ENCODE measurements at places on chromosomes 16 and 17.

GRCh38 chr16:84277244-84277823 lies 17.3 kb upstream of the WFDC1 start:
- DNase-seq: peak; percentile 58

DNA sequence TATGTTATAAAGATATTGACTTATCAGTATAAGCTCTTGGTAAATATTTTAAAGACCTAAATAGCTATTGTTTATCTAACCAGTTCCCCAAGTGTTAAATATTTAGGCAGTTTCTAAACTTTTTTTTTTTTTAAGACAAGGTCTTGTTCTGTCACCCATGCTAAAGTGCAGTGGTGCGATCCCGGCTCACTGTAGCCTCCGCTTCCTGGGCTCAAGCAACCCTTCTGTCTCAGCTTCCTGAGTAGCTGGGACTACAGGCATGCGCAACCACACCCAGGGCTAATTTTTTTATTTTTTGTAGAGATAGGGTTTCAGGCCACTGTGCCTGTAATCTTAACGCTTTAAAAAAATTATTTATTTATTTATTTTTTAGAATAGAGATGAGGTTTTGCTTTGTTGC lies 43.5 kb downstream of the SNX29 start:
- no peak for DNase-seq

GRCh38 chr16:57409065-57409464 lies 4.5 kb downstream of the CCL17 start:
- DNase-seq: no peak

DNA sequence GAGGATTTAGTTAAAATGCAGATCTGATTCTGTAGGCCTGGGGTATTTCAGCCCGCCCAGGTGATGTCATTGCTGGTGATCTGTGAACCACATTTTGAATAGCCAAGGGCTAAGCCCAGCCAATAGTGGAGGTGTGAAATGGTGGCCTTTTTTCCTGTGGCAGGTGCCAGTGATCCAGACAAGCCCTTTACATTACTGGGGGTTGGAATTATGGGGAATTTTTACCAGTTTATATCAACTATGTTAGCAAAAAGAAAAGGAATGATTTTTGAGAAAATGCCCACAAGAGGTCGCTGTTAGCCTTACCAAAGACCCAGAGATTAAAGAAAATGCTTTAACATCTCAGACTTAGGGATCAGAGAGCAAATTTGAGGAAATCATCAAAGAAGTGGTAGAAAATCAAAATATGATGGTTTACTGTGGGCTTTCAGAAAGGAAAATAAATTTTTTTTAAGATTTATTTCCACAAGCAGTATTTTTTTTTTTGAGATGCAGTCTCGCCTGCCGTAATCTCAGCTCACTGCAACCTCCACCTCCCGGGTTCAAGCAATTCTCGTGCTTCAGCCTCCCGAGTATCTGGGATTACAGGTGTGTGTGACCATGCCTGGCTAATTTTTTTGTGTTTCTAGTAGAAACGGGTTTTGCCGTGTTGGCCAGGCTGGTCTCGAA lies 3.9 kb downstream of the VPS35L start:
- no peak for DNase-seq

DNA sequence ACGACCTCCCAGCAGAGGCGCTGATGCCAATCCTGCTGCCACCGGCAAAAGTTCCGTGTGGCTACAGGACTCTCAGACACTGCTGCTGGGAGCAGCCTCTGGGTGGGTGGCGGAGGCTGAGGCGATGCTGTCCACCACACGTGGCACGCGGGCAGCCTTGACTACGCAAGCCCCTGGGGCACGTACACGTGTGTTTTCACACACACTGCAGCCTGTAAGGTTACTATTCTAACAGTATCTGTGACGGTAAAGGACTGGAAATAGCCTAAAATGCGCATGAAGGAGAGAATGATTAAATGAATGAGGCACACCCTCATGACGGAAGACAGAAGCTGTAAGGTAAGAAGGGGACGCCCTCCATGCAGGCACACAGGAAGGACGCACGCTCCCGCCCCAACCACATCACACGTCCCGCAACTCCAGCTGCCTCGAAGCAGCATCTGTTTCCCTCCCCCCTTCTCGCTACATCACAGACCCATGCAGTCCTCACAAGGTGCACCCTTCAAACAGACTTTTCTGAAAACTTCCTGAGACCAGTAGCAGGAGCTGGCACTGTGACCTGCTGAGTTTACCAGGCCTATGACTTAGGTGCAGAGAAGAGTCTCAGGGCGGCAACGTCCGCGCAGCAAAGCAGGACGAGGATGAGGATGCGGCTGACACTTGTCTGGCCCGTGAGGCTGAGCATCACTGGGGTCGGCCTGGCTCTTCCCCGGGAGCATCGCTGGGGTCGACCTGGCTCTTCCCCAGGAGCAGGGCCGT lies 28.7 kb upstream of the FASN start:
- peak; percentile 54 for DNase-seq

GRCh38 chr17:33504571-33504970 lies 211.5 kb upstream of the ASIC2 start:
- no peak for DNase-seq

GRCh38 chr16:21157632-21158031 lies 842 bp upstream of the LDAF1 start:
- DNase-seq: no peak

DNA sequence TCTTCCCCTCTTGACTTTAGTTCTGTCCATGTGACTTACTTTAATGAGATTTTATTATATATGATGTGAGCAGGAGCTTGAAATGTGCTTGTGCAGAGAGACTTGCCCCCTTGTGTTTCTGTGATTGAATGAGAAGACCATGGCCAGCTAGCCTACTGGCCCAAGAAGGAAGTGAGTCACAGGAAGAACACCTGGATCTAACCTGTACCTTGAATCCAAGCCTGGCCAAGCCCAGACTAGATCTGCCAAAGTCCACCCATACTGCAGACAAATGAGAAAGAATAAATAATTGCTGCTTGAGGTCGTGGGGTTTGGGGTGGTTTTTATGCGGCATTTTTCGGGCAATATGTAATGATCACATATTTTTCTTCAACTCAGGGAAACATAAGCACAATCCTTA lies 9.6 kb downstream of the ABCA10 start:
- DNase-seq: no peak

GRCh38 chr17:13600475-13601321 lies 1.0 kb downstream of the HS3ST3A1 start:
- DNase-seq: no peak

DNA sequence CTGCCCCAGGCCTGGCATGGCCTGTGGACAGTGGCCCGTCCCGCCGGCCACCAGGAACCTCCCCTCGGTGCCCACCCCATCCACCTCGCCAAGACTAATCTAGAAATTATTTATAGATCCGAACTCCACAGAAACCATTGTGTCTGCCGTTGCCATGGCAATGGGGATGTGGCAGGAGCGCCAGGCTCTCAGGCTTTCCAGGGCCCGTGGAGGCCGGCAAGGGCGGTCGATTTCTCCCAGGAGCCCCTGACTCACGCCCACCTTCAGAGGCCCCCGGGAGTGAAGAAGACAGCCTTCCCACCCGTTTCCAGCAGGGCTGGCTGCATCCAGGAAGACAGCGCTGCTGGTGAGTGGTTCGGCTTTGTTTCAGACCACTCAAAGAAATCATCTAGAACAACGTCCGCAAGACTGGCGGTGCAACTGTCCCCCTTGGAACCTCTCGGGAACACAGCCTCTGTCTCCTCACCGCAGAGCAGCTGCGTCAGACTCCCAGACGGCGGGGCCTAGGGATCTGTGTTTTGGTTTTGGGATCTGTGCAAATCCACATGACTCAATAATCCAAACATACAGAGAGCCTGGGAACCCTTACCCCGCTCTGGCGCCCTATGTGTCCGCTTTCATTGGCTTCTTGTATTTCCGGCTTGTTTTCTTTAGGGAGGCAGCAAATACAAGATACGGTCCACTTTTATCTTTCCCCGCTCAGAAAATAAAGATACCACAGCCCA lies 48.5 kb upstream of the ZCCHC14 start:
- DNase-seq: no peak

GRCh38 chr16:62445909-62446308 lies 409.7 kb upstream of the CDH8 start:
- DNase-seq: no peak

- DNase-seq: no peak
Measured at GRCh38 chr17:40498281-40499084, 2.9 kb downstream of the TNS4 start.

DNA sequence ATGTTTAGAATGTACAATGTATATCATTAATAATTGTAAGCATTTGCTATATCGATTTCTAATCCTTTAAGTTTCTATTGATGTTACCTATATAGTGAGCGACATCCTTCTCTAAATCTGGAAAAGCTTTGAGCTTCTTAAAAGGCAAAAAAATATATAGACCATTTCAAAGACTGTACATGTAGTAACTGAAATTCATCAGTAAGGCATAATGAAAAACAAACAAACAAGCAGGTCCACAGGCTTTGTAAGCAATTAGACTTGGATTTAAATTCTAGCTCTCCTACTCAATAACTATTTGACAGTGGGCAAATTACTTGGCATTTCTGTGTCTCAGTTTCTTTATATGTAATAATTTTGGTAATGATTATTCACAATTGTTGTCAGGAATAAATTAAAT lies 51.7 kb upstream of the NACA2 start:
- DNase-seq: no peak

DNA sequence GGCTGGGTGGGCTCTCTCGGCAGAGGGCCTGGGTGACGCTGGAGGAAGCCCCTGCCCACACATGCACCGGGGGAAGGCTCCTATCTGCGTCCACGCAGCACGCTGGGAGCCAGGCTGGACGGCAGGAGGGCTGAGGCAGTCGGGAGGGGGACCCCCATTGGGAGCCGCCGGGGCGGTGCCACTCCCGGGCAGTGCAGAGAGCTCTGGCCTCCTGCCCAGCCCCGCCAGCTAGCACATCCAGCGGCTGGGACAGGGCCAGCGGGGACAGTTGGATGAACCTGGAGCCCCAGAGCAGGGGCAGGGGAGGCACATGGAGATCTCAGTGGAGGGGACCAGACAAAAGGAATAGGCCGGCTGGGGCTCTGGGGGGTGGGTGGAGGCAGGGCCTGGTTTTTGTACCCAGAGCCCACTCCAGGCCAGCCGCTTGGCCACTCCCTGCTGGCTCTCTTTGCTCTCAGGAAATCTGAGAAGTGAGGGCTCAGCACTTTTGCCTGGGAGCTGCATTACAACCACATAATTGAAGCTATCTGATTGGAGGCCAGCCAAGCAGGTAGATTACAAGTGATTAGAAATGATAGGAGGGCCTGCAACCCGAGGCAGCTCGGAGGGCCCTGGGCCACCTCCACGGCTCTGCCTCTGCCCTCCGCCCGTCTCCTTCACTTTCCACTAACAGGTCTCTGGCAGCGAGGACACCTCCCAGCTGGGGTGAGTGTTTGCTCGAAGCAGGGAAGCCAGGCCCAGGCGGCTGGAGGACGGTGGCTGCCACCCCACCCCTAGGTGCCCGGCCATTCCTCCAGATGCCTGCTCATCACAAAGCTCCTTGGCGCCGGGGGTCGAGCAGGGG lies 40.1 kb downstream of the ENGASE start:
- no peak for DNase-seq

GRCh38 chr17:14901376-14901775 lies 363.8 kb downstream of the PMP22 start:
- no peak for DNase-seq

DNA sequence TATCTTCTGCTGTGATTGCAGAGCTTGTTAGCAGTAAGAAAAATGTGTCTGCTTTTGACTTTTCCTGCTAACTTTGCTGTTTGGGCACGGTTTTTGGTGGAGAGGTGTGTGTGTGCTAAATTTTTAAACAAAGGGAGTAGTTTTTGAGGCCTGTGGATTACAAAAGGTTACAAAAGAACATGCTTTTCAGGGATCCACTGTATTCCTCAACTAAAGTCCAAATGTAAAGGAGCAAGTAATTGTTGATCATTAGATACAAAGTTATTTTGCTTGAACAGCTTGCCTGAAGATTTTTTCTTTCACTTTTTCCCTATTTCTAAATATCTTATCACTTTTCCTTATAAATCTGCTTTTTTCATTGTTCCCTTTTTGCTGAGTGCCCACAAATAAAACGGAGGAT lies 2.0 kb downstream of the KPNB1 start:
- DNase-seq: no peak

DNA sequence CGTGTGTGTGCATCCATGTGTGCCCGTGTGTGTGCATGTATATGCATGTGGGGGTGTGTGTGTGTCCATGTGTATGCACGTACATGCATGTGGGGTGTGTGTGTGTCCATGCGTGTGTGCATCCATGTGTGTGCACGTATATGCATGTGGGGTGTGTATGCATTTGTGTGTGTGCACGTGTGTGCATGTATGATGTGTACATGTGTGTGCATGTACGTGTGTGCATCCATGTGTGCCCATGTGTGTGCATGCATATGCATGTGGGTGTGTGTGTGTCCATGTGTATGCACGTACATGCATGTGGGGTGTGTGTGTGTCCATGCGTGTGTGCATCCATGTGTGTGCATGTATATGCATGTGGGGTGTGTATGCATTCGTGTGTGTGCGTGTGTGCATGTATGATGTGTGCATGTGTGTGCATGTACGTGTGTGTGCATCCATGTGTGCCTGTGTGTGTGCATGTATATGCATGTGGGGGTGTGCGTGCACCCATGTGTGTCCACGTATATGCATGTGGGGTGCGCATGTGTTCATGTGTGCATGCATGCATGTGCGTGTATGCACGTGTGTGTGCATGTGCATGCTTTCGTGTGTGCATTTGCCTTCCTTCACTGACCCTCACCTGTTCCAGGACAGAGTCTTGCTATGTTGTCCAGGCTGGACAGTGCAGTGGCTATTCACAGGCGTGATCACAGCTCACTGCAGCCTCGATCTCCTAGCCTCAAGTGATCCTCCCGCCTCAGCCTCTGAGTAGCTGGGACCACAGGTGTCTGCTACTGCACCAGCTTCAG lies 129.6 kb upstream of the TNRC6C start:
- DNase-seq: no peak

- no peak for DNase-seq
Measured at GRCh38 chr16:58582971-58583765, 46.5 kb downstream of the CNOT1 start.

DNA sequence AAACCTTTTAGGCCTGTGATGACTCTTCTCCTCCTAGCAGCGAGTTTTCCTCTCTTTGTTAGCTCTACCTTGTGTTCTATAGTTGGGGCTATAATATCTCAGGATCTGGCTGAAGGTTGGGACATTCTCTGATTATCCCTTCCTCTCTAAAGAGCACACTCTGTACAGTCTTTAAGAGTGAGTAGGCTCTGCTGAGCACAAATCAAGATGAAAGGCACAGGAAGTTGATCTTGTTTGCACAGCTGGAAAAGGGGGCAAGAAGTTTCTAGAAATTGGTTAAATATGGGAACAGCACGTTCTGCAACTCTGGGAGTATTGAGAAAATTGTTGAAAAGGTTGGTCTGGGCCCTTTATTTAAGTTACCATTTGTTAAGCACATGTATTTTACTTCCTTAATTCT lies 240.9 kb downstream of the CDH11 start:
- DNase-seq: no peak
